Tibial nerve (tissue), 4 donors: ENCODE measurements at places on chromosomes 1 and 21. TPM values are rescaled to one million over a fixed set of nuclear protein-coding genes. Genes with fewer than 3 reads are reported as not detected.
A peak's percentile ranks its signal among the peaks of the same experiment; 100 is the strongest.

DNA sequence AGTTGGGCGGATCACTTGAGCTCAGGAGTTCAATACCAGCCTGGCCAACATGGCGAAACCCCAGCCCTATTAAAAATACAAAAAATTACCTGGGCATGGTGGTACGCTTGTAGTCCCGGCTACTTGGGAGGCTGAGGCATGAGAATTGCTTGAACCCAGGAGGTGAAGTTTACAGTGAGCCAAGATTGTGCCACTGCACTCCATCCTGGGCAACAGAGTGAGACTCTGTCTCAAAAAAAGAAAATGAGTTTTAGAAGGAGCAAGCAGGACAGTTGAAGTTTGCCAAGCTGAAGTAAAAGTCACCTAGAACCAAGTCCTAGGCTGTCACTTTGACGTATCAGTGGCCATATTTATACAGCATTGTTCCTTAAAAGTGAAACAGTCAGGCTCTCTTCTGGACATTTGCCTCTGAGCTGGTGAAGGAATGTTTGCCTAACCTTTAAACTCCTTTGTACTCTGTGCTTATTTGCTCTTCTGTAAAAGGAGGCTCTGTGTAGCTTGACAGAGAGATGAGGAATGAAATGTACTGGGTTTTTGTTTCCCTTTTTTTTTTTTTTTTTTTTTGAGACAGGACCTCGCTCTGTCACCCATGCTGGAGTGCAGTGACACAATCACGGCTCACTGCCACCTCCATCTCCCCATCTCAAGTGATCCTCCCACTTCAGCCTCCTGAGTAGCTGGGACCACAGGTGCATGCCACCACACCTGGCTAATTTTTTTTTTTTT, 2.8 kb downstream of the RAB4A start:
- no peaks in the 10 kb centered on the region for H3K36me3 ChIP-seq
- H3K4me1 ChIP-seq = no peaks in the 10 kb centered on the region
- peak overlapping the region; percentile 3 for H3K27ac ChIP-seq
- H3K27me3 ChIP-seq = no peaks in the 10 kb centered on the region
- H3K4me3 ChIP-seq = no peak overlapping the region

- no peak overlapping the region for H3K27ac ChIP-seq
- H3K4me1 ChIP-seq = no peaks in the 10 kb centered on the region
- H3K36me3 ChIP-seq = no peaks in the 10 kb centered on the region
- no peak for DNase-seq
Observed at GRCh38 chr1:171032822-171033702, 57.6 kb upstream of the FMO3 start.

DNA sequence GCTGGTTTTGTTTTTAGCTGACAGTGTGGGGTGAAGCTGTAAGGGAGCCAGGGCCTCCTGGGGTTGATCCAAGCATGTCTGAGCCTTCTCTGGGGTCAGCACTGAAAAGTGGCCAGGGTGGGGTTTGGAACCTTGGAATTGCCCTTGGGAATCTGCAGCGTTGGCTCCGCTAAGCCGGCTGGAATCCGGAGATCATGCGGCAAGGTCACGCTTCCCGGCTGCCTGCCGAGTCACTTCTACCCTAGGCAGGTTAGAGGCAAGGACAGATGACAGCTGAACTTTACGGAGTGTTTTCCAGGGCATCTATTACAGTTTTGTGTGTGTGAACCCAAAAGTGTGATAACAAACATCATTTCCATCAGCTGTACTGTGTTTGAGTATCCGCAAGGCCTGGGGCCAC, 17.1 kb downstream of the ABCG1 start:
- H3K4me1 ChIP-seq = peaks cover 59% of the 10 kb centered on the region
- no peak overlapping the region for H3K4me3 ChIP-seq
- no peaks in the 10 kb centered on the region for H3K27me3 ChIP-seq
- DNase-seq = no peak

GRCh38 chr21:44006017-44006619, 6.0 kb upstream of the TRAPPC10 start:
- H3K4me3 ChIP-seq = no peak overlapping the region
- peak overlapping the region; percentile 70 for H3K27ac ChIP-seq
- peaks cover 20% of the 10 kb centered on the region for H3K4me1 ChIP-seq
- no peaks in the 10 kb centered on the region for H3K27me3 ChIP-seq
- no peak for DNase-seq

PTGFR gene
- total RNA-seq = 15.5 TPM

GRCh38 chr1:36464605-36465393, 615 bp upstream of the MRPS15 start:
- H3K4me1 ChIP-seq = peaks cover 10% of the 10 kb centered on the region
- H3K36me3 ChIP-seq = no peaks in the 10 kb centered on the region

DNA sequence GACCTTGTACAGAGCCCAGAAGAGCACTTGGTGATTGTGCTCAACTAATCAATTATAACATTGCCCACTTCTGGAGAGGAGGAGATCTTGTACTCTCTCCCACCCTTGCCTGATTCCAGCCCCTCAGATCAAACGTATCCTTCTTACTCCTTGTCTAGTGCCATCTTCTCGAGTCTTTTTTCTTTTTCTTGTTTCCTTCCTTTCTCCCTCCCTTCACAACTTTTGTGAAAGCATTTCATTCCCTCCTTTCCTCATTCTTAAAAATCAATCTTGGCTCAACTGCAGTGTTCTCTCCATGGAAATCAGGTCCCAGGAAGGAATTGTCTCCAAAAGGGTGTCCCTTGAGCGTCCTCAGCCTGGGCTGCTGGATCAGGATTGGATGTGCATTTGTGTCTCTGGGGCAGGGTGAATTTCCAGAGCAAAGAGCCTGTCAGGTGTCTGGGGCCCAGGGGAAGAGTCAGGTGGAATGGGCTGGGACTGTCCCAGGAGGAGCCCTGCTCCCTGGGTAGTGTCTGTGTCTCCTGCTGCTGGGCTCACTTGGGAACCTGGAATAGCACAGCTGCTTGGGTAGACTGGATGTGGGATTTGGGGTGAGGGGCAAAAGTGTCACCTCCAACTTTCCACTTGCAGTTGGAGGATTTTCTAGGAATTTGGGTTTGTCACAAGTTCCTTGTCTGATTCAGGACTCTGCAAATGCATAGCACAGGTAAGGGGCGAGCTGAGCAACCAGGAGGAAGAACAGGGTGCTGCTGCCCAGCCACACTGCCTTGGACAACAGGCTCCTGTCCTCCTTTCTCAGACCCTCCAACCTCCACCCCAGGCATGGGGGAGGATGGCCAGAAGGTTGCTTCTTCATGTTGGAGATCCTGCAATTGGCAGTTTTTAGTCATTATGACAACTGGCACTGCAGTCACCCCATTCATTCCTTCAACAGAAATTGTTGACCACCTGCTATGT, 3.3 kb downstream of the SOX13 start:
- H3K4me3 ChIP-seq = peak overlapping the region; percentile 79
- H3K27ac ChIP-seq = peak overlapping the region; percentile 97
- no peak for DNase-seq
- no peaks in the 10 kb centered on the region for H3K27me3 ChIP-seq
- no peaks in the 10 kb centered on the region for H3K36me3 ChIP-seq
- no peaks in the 10 kb centered on the region for H3K4me1 ChIP-seq

- no peaks in the 10 kb centered on the region for H3K36me3 ChIP-seq
- H3K4me3 ChIP-seq = no peak overlapping the region
- DNase-seq = peak; percentile 35
- H3K27me3 ChIP-seq = no peaks in the 10 kb centered on the region
Observed at GRCh38 chr1:183218971-183219615, 33.0 kb downstream of the LAMC2 start.

GRCh38 chr1:178066296-178066907, 27.5 kb upstream of the RASAL2 start:
- no peak overlapping the region for H3K4me3 ChIP-seq
- H3K27me3 ChIP-seq = no peaks in the 10 kb centered on the region
- no peak overlapping the region for H3K27ac ChIP-seq
- H3K36me3 ChIP-seq = no peaks in the 10 kb centered on the region
- DNase-seq = no peak
- no peaks in the 10 kb centered on the region for H3K4me1 ChIP-seq
